Brain (organoid and tissue), 16 donors: ENCODE measurements at places on chromosomes 16 and 17. TPM values are rescaled to one million over a fixed set of nuclear protein-coding genes. Genes with fewer than 3 reads are reported as not detected.

The ITGA2B gene
- 0.97 TPM for polyA plus RNA-seq

DNA sequence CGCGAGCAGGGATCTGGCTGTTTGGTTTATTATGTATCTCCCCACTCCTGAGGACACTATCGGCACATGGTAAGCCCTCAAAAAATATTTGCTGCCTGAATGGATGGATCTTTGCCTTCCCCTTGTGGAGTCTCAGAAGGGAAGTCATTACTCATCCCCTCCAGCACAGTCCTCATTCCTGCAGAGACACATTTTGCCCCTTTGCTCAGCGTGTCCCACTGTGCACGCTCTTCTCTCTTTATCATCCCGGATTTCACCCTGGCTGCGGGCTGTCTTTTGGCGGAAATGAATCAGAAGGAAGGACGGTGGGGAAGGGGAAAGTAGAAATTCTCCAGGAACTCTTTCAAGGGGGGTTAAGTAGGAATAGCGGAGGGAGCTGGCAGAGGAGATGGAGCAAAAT is 125.2 kb upstream of the CDC42EP4 start:
- peak; percentile 35 for DNase-seq

The CCDC200 gene
- not detected for polyA plus RNA-seq

DNA sequence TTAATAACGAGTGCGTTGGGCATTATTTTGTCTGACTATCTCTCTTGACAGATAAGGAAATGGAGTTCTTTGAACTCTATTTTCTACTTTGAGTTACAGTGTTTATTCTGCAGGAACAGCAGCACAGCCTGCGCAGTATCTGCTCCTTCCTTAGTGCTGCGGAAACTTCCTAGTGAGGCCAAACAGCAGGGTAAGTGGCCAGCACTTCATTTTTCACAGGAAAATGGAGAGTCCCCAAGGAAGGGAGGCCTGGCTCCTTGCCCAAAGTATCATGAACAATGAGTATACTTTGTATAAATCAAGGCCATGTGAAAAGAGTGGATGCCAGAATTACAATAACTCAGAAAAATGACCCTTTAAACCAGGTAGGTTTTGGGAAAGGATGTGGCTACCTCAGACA is 140.6 kb downstream of the VPS53 start:
- DNase-seq = peak; percentile 6

DNA sequence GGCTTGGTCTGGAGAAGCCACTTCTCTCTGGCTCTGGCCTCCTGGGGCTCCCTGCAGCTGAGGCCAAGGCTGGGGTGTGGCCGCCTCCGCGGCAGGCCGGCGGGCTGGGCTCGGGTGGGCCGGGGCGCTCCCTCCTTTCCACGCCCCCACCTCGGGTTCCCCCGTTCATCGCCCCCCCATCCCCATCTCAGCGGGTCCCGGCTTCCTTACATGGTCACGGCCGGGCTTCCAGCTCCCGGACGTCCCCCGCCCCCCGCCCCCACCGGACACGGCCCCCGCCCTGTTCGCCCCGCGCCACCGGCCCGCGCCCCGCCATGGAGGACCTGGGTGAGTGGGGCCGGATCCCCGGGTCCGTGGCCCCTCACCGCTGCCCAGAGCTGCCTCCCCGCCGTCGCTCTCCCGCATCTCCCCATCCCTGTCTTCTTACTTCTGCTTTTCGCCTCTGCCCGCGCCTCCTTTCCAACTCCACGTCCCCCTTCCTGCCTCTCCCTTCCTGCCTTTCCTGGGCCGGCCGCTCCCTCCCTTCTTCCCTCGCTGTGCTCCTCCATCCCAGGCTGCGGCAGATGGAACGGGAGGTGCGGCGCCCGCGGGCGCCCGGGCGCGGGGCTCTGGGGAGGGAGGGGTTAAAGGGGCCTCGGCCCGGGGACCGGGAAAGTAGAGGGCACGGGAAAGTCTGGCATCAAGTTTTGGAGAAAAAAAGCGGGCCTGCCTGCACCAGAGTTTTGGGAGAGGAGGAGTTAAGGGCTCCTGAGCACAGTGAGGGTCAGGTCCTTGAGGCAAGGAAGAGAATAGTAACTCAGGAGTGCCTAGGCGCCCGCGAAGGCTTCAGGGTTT is at the start of gene TGFB1I1:
Gene TGFB1I1, plus strand, starts transcription at position 278 of the 834 bp plus-strand sequence. Its CDS starts 37 bp downstream, at position 315.
- no peak for DNase-seq

- no peak for DNase-seq
Measured at GRCh38 chr16:85209526-85210121, 97.4 kb upstream of the CIBAR2 start.

- DNase-seq = no peak
Measured at GRCh38 chr16:87457709-87458423, 35.0 kb downstream of the ZCCHC14 start.

The SLC35G6 gene
- polyA plus RNA-seq = not detected

GRCh38 chr16:66364959-66365306 is 1.6 kb upstream of the CDH5 start:
- no peak for DNase-seq

- DNase-seq = no peak
Measured at GRCh38 chr16:19113577-19114358, at the start of gene ITPRIPL2. Gene ITPRIPL2 (plus strand): TSS chr16:19113964. CDS start chr16:19114462, 498 bp downstream.

GRCh38 chr17:8222630-8223355 is 12.4 kb upstream of the AURKB start:
- peak; percentile 94 for DNase-seq

The JPT2 gene
- 162 TPM for polyA plus RNA-seq

GRCh38 chr17:16353317-16354174 is at the start of gene CENPV:
Gene CENPV (minus strand): TSS chr17:16353469. CDS start chr17:16353436, 33 bp downstream.
- peak; percentile 87 for DNase-seq

GRCh38 chr16:72434159-72434558 is 262.2 kb upstream of the PMFBP1 start:
- peak; percentile 71 for DNase-seq

The RNF135 gene
- polyA plus RNA-seq = 3.0 TPM

GRCh38 chr16:15457958-15458357 is 23.6 kb downstream of the BMERB1 start:
- DNase-seq = no peak

DNA sequence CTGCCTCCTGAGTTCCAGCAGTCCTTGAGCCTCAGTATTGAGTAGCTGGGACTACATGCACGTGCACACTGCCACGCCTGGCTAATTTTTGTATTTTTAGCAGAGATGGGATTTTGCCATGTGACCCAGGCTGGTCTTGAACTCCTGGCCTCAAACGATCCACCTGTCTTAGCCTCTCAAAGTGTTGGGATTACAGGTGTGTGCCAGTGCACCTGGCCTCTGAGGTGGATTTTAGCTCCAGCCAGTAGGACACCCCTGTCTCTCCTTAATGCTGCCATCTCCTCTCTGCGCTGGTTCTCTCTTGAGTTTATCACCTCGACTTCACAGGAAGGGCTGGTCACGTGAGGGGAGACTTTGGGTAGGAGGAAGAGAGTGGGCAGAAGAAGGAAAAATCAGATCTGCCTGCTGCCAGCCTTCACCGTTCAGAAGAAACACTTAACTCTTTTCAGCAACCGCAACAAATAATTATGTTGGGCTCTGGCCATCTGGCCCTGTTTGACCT is 55.1 kb downstream of the NDE1 start:
- DNase-seq = no peak

- no peak for DNase-seq
Measured at GRCh38 chr17:58671969-58672368, 19.9 kb downstream of the TEX14 start.

The C16orf89 gene
- 14.4 TPM for polyA plus RNA-seq

The VMO1 gene
- 3.3 TPM for polyA plus RNA-seq

The GP1BA gene
- not detected for polyA plus RNA-seq

DNA sequence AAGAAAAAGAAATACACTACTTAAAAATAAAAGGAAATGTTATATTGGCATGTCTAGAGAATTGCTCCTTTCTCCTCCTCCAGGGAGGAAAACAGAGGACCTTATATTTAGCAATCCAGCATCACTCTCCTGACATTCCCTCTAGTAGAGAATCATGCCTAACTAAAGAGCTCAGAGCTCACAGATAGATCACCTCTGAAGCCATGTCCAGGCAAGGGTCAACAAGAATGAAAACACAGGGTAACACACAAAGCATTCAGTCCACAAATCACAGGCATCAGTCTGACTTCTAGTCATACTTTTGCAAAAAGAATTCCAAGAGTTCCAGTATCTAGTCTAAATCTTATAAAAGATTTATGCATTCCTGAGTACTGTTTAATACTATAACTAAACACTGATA is 4.4 kb upstream of the HASPIN start:
- no peak for DNase-seq

DNA sequence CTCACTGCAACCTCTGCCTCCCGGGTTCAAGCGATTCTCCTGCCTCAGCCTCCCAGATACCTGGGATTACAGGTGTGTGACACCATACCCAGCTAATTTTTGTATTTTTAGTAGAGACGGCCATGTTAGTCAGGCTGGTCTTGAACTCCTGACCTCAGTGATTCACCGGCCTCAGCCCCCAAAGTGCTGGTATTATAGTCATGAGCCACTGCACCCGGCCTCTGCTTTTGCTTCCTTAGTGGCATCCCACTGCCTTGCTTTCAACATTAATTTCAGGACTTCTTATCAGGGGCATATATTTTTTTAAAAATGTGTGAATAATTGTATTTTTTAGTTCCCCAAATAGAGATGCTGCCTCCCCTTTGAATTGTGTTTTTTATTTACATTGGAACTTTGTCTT is 98.8 kb downstream of the SYCE1L start:
- DNase-seq = no peak

The PABPN1L gene
- 0.41 TPM for polyA plus RNA-seq

The GP2 gene
- polyA plus RNA-seq = not detected

DNA sequence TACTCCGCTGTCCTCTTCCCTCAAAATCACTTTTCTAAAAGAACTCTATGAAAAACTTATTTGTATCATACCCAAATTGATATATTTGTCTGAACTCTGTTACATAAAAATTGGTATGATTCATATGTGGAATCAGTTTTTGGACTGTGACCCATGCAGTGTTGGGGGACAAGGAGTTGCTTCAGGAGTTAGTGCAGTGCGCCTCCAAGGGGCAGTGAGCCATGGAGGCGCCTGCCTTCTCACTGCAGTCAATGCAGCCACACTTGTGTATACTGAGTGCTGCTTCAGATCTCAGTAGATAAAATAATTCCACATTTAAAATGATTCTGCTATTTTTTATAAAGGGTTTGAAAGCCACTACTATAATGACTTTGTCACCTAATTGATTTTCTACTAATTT is 32.5 kb downstream of the DGKE start:
- DNase-seq = no peak

The SBK1 gene
- polyA plus RNA-seq = 80.1 TPM

- DNase-seq = no peak
Measured at GRCh38 chr17:43444223-43445008, 39.4 kb upstream of the DHX8 start.

DNA sequence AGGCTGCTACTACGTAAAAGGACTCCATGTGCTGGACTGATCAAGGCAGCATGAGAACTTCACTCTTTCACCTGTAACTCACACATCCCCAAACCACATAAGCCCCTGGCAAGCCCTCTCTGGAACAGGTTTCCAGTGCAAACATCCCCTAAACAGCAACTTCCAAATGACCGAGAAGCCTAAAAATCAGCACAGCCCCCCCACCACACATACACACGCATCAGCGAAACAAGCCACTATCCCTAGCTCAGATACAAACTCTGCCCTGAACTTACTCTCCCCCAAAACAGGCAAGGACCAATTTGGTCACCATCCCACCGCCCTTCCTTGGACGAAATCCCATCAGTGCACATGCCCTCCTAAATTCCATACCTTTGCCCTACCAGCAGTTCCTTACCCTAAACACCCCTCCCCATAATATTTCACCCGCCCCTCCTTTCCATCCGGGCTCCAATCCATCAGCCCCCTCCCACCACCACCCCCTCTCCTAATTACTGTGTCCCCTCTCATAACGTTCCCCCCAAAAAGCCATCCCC is 735 bp downstream of the LSM12 start:
- no peak for DNase-seq

- DNase-seq = no peak
Measured at GRCh38 chr16:79182616-79183015, 417.9 kb downstream of the MAF start.

GRCh38 chr17:1398028-1398427 is 2.0 kb downstream of the YWHAE start:
- DNase-seq = peak; percentile 17

The TBC1D26 gene
- not detected for polyA plus RNA-seq

DNA sequence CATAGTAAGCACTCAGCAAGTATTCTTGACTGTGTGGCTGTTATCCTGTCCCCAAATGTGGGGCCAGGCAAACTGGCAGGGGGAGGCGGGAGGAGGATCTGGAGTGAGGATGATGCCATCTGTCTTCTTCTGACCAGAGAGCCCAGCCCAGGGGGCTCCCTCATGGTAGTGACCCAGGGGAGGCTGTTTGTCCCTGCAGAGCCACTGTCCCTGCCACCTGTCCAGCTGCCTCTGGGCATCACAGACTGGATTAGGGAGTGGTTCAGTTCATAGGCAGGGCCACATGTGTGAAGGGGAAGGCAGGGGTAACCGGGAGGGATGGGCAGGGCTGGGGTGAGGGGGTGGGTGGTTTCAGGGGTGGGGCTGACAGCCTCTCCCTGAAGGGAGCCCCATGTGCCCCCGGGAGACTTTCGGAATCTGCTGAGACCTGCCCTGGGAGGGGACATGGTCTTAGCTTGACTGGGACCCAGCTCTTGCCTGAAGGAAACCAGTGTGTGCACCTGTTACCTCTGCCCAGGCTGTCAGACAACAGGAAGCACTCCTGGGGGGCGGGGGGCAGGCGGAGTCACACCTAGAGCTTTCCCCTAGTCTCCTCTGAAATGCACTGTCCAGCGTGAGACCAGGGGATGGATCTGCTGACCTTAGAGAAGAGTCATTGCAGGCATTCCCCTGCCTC is 15.2 kb downstream of the ARHGAP23 start:
- DNase-seq = no peak

GRCh38 chr17:2094891-2095535 is 40.1 kb downstream of the HIC1 start:
- peak; percentile 41 for DNase-seq

The CIBAR2 gene
- polyA plus RNA-seq = 2.4 TPM

GRCh38 chr16:22373662-22374310 is 633 bp downstream of the CDR2 start:
- DNase-seq = no peak

- no peak for DNase-seq
Measured at GRCh38 chr16:53541326-53541725, 38.3 kb upstream of the AKTIP start.

GRCh38 chr16:85995541-85996423 is 96.8 kb downstream of the IRF8 start:
- no peak for DNase-seq

DNA sequence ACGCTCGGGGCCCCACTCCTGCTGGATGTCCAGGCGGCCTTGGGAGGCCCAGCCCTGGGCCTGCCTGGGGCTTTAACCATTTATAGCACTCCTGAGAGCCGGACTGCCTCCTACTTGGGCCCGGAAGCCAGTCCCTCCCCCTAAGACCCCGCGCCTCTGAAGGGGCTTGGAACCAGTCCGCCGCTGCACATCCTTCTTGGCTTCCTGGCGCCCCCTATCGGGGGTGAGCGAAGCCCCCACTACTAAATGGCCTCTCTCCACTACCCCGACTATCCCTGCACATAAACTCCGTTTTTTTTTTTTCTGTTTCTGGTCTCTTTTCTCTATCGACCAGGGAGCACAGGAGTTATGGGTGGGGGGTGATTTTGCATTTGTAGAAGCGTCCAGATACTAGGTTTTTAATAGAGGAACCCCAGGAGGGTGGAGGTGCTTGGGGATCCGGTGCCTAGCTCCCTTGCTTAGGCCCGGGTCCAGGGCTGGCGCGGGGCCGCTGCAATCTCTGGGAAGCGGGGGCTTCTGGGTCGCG is 633 bp upstream of the NOL3 start:
- no peak for DNase-seq

GRCh38 chr16:54245788-54246453 is 40.7 kb downstream of the IRX3 start:
- DNase-seq = no peak

- DNase-seq = no peak
Measured at GRCh38 chr17:27754549-27754948, 45.8 kb downstream of the NOS2 start.

The TBC1D3E gene
- not detected for polyA plus RNA-seq

- DNase-seq = no peak
Measured at GRCh38 chr17:22142091-22142490, 449.8 kb downstream of the KCNJ18 start.
